ENCODE measurements at places on chromosomes 7 and 10.

DNA sequence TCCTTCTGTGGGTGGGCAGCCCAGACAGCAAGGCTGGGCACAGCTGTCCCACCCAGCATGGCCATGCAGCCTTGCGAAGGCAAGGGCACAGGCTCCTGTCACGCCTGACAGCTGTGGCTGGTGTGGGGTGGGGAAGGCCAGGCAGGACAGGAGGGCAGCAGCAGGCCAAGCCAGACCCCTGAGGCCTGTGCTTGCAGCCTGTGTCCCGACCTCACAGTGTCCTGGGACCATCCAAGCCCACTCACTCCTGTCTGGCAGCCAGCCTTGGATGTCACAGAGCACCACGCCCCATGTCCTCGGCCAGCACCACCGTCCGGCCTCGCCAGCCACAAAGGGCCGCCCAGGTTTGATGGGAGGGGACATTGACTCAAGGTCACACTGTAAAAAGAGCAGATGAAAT lies 85.5 kb upstream of the LRRC4 start:
- DNase-seq: no peak

DNA sequence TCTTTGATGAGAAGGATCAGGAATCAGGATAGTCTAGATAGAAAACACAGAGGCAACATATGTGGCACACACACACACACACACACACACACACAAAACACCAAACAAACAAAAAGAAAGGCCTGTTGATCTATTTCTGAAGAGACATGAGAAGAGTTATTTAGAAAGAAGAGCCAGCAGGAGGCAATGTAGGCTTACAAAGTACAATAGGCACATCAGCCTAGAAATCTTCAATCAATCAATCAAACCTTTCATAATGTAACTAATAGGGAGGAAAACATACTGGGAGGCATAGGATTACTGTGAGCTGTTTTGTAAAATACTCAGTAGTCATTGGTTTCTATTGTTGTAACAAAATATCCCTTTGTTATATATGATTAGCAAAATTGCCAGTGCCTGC lies 47.3 kb upstream of the TES start:
- DNase-seq: no peak

DNA sequence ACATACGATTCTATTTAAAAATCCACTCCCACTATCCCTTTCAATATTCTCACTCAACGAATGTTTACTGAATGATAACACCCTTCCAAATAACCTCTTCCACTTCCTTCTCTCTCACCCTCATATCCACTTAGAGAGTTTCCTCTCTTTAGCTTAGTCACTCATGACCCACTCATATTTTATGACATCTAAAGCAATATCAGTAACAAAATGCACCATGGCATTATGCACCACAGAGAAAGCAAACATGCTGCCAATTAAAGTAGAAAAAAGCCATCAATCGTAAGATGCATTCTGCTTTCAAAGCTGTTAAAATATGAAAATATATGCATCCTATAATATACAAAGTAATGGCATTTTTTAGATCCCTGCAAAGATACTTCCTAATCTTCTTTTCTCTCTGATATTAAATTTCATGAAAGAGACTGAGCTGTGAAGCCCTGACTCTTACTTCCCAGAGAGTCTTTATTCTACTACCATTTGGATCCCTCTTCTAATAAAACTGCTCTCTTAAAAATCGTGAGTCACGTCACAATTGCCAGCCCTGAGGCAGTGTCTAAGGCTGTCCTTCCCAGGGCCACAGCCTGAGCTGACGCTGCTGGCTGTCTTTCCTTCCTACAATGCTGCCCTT lies 283.0 kb upstream of the KLF6 start:
- DNase-seq: no peak

DNA sequence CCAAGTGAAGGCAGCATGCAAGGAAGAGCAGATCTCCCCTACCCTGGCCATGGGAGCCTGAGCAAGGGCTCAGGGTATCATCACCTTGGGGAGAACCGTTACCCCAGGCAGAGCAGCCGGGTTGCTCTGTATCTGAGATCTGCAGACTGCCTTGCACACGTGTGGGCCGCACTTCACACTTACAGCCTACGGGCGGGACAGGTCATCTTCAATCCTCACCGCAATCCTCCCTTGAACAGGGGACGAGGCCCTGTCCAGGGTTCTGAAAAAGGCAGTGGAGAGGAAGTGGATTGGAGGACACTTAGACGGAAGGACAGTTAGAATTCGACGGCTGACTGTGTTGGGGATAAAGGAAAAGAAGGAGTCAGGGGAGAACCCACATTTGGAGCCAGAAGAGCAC lies 51.4 kb downstream of the NPS start:
- no peak for DNase-seq

DNA sequence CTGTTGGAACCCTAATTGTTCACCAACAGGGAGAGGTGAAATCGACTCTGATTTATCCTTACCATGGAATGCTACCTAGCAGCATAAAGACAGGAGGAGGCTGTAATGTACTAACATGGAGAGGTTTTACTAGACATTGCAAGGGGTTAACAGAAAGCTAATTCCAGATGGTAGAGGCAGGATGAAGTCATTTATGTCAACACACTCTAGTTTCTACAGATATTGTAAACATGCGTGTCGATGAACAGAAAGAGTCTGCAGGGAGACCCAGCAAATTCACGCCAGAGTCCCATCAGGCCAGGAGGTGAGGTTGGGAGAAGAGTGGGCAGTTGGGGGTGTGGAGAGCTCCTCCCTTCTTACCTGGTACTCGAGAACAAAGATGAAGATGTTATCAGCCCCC lies 7.0 kb downstream of the NPC1L1 start:
- no peak for DNase-seq

- no peak for DNase-seq
Measured at GRCh38 chr10:129870961-129871621, 93.0 kb downstream of the EBF3 start.

DNA sequence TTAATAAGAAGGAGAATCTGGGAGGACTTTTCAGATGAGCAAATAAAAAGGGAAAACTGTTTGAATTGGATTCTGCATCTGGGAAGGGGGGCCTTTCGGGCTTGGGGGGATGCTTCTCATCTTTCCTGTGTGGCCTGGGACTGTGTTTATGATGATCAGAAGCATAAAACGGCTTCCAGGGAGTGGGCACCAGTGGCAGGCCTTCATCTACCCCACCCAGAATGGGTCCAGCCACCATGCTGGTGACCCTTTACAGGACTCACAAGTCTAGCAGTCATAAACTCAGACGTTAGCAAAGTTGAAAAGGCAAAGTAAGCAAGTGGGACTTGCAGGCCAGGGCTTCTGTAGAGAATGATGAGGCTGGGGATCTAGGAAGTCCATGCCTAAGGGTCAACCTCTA lies 198.3 kb upstream of the ZMIZ1 start:
- no peak for DNase-seq

- DNase-seq: no peak
Measured at GRCh38 chr10:69854511-69855345, 53.0 kb downstream of the COL13A1 start.

- no peak for DNase-seq
Measured at GRCh38 chr10:110006358-110007160, 1.2 kb upstream of the ADD3 start.

- DNase-seq: no peak
Measured at GRCh38 chr7:75998038-75998437, 3.6 kb upstream of the TMEM120A start.

GRCh38 chr10:126905776-126906703 lies 812 bp downstream of the DOCK1 start:
- DNase-seq: no peak

DNA sequence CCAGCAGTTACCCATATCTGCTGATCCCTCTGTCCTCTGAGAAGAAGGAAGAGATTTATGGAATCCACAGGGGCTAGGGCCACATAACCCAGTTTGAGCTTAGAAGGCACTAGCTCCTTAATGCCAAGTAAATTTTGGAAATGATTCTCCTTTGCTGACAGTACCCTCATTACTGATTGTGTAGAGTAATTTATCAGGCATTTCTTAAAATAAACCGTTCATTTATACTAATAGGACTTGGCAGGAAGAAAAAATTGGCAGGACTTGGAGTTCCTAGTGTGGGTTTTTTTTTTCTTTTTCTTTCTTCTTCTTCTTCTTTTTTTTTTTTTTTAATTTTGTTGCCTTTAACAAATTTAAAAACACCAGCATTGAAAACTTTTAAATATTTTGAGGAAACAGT lies 645.7 kb downstream of the SUGCT start:
- DNase-seq: no peak

DNA sequence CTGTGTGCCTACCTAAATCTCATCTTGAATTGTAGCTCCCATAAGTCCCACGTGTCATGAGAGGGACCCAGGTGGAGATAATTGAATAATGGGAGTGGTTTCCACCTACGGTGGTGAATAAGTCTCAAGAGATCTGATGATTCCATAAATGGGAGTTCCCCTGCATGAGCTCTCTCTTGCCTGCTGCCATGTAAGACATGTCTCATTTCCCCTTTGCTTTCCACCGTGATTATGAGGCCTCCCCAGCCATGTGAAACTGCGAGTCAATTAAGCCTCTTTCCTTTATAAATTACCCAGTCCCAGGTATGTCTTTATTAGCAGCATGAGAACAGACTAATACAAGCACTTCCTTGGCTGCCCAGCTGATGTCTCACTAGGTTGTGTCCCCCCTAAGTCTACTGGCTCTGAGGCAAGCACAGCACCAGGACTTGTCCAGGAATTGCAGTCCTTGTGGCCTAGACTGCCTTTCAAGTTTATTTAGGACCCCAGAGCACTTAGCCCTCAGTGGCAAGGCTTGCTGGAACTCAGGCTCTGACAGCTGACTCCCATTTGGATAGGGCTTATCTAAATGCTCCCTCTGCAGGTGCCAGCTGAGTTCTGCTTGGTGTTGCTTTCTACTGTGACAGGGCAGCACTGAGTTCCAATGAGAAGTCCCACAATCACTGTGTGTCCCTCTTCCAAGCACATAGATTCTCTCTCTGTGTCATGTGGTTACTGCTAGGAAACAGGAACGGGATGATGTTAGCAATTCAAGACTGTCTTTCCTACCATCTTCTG lies 59.0 kb upstream of the TAS2R16 start:
- no peak for DNase-seq

DNA sequence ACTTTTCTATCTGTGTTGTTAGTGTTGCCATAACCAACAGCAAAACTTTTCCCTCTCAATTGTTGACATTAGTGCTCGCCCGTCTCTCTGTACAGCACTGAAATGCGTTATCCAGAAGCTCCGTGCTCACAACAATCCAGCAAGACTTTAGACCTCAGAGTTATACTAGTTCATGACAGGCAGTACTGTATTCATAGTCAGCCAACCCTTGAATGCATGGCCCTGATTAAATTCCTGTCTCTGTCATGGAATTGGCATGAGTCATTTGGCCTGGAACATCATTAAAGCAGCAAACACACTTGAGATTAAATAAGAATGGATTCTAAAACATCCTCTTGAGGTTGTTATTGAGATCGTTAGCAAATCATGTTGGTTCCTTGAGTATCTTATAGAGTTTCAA lies 405.5 kb upstream of the C7orf33 start:
- DNase-seq: no peak

- DNase-seq: no peak
Measured at GRCh38 chr7:142176901-142177300, 65.4 kb downstream of the MGAM2 start.
